ENCODE measurements at places on chromosomes 7 and 10.

DNA sequence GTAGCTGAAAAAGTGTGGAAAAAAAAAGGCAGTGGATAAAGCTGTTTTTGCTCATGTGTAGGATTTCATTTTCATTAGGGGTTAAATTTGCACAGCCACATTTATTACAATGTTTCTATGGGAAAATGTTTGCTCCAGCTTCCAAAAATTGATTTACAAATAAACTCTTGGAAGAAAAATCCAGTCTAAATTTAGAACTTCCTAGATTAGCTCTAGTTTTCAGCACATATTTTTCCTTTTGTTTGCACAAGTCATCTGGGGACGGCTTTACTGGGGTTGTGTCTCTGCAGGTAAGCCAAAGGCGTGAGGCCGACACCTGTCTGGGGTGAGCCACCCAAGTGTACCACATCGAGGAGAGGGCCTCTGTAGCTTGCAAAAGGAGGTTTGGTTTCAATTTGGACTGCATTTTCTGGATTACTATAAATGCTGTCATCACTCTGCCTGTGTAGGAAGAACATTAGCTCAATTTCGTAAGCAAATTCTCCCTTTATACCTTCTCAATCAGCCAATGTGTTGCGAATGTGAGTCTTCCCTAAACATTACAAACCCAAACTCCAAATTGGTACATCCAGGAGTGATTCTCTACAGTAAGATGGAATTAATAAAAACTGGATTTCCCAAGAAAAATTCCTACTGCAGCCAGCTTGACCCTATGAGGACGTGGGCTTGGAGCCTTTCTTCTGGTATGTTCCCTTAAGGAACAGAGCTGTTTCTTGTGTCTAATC is 89.5 kb upstream of the ZNF438 start:
- DNase-seq, result no peak

DNA sequence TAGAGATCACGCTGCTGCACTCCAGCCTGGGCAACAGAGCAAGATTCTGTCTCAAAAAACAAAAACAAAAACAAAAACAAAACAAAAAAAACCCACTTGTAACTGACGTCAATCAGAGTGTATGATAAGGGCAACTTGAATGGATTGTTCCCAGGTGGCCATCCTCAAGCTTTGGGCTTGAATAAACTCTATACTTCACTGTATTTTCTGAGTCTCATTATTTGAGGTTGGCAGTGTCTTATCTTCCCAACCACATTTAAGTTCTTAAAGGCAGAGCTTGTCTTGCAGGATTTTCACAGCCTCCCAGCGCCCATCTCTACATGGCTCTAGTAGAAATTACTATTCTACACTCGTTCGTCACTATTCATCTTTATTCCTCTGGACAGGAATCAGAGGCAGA is 5.1 kb upstream of the OAT start:
- DNase-seq, result no peak

- no peak for DNase-seq
Measured at GRCh38 chr10:82191653-82192052, 316.7 kb downstream of the NRG3 start.

GRCh38 chr7:142300689-142301088 is 42.8 kb upstream of the PRSS58 start:
- DNase-seq, result no peak

- no peak for DNase-seq
Measured at GRCh38 chr7:127250312-127251035, 2.3 kb downstream of the GRM8 start.

DNA sequence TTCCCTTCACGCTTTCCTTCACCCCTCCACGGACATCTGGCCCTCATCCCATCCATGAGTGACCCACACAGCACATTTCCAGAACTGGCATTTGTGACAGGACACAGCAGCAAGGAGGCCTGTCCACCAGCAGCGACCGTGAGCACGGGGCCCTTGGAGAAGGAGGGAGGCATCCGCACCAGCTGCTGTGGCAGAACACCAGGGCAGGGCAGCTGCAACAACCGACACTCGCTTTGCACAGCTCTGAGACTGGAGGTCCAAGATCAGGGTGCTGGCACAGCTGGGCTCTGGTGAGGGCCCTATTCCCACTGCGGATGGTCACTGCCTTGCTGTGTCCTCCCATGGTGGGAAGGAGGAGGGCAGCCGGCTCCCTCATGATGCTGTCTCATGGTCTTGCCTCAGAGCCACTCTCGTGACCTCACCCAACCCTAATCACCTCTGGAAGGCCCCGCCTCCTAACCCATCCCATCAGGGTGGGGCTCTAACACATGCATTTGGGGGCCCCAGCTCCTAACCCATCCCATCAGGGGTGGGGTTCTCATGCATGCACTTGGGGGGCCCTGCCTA is 36.7 kb downstream of the PTPRN2 start:
- no peak for DNase-seq

GRCh38 chr7:55160539-55160938 is 141.7 kb downstream of the EGFR start:
- no peak for DNase-seq

DNA sequence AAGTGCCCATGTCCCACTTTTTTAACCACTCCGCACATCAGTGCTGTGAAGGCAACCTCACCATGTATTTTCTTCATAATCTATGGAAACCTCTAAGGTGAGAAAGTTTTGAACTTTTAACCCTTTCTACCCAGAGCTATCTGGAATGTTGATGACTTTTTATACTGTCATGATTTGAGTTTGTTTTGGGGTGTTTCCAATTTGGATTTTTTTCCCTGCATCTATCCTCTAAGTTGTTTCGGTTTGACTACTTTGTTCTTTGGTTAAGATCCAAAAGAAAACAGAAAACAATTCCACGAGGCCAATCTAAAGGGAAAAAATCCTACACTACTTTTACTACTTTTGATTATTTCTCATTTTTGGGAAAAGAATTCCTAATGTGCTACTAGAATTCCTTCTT is 279.7 kb downstream of the USP6NL start:
- no peak for DNase-seq

DNA sequence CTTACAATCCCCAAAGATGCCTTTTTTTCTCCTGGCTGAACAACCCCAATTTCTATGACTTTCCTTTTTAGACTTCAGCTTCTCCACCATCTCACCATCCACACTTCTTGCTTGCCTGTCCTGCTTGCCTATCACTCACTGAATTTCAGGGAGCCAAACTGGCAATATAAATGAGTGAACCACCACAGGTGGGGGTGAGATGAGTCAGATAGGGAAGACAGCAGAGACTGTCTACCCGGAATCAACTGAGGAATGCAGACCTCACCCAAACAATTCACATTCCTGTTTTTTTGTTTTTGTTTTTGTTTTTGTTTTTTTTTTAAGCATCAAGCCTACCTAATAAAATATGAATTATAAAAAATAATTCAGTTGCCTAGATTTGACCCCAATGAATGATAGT is 273.8 kb downstream of the NRG3 start:
- no peak for DNase-seq

GRCh38 chr10:9229702-9230244 is 1175.3 kb downstream of the GATA3 start:
- DNase-seq, result no peak

- no peak for DNase-seq
Measured at GRCh38 chr10:105342606-105343005, 701.5 kb downstream of the SORCS3 start.

GRCh38 chr7:15977663-15978062 is 291.2 kb upstream of the MEOX2 start:
- no peak for DNase-seq

DNA sequence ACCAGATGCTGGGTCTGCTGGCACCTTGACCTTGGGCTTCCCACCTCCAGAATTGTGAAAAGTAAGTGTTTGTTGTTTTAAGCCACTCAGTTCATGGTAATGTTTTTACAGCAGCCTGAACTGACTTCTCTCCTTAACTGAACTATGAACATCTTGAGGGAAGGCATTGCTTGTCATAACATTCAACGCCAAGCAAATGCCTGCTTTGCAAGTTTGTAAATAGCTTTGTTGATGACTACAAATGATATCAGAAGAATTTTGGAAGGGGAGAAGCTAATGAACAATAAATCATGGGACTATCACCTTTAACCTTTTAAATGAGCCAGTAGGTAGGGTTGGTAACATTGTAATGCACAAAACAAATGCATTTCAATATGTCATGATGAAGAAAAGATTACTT is 402.4 kb upstream of the ADARB2 start:
- no peak for DNase-seq
